ENCODE measurements at places on chromosomes 12 and 14.

DNA sequence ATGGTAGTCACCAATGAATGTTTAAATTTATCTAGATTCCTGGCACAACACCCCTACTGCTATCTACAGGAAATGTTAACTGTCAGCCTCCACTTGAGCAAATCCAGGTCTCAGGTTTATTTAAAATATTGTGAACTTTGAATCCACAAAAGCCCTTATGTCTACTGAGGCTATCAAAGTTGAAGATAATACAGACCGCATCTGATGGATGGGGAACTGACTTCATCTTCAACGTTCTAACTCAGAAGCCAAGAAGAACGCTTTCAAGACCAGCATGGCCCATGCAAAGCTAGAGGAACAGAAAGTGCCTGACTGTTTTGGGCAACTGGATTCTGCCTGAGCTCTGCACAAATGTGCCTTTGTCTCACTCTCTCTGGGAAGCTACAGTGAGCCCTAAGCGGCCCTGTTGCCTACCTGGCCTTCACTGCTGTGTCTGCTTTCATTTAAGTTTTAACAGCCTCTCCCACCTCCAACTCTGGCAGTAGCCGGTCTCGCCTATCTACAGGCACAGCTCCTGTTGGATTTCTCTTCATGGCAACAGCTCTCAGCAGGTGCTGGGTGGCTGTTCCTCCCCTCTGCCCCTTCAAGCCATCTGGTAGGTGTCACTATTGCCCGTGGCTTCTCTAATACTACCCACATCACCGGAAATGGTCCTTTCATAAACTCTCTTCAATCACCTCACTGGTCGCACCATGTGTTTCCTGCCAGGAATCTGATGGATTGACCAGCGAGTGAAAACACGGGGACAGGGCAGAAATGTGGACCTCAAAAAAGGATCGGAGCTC, 112.1 kb upstream of the OVCH1 start:
- no peak for DNase-seq

DNA sequence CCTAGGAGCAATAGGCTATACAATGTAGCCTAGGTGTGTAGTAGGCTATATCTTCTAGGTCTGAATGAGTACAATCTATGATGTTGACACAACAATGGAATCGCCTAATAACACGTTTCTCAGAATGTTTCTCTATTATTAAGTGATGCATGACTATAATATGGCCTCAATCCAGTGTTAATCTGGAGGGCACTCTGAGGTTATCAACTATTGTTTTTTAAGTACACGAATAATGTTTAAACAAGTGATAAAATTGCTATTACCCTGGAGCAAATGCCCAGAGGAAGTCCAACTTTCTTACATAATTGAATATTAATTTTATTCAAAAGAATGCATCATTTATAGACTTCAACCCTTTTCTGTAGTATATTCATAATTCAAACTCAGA, 16.4 kb upstream of the CNIH1 start:
- DNase-seq: no peak

DNA sequence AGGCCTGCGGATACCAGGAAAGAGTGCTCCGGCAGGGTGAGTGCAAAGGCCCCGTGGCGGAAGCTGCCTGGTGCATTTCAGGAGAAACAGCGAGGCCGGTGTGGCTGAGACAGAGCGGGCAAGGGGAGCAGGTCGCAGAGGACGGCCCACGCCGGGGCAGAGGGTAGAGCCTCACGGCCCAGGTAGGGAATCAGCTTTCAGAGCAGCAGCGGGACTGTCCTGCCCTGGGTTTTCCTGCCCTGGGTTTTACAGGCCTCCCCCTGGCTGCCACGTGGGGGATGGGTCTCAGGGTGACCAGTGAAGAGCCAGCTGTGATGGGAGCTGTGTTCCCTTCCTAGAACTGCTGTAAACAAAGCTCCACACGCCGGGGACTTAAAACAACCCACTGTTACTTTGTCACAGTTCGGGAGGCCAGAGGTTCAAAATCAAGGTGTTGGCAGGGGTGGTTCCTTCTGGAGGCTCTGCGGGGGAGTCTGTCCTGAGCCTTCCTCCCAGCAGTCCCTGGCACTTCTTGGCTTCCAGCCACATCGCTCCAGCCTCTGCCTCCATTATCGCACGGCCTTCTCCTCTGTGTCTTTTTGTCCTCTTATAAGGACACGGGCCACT, 10.4 kb downstream of the NCOR2 start:
- DNase-seq: no peak

GRCh38 chr14:103232031-103232808, 101.8 kb upstream of the EIF5 start:
- DNase-seq: no peak

DNA sequence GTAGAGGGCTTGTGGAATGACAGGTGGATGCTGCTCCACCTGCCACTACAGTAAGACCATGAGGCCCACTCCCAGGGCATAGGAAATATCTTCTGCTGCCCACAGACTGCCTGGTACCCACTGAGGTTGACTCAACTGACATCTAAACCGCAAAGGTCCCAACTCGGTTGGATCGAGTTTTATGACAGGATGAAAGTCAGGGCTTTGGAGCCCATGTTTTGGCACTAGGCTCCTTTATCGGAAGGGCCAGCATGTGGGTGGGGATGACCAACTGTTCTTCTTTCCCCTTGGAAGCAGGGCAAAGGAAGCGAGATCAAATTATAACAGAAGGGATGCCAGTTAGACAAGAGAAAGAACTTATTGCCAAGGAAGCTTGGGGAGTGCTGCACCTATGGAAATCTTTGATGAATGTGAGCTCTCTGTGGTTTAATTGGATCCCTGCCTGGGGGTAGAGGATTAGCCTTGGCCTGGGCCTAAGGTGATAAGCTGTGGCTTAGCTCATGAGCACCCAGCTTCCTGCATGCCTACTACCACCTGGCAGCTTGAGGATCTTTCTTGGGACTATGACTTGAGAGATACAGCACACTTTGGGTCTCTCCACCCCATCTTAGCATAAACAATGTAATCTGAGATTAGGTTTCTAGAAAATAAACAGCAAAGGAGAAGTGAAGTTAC, 121.8 kb downstream of the KCNA5 start:
- DNase-seq: no peak

GRCh38 chr12:130480887-130481286, 143.2 kb downstream of the PIWIL1 start:
- no peak for DNase-seq

DNA sequence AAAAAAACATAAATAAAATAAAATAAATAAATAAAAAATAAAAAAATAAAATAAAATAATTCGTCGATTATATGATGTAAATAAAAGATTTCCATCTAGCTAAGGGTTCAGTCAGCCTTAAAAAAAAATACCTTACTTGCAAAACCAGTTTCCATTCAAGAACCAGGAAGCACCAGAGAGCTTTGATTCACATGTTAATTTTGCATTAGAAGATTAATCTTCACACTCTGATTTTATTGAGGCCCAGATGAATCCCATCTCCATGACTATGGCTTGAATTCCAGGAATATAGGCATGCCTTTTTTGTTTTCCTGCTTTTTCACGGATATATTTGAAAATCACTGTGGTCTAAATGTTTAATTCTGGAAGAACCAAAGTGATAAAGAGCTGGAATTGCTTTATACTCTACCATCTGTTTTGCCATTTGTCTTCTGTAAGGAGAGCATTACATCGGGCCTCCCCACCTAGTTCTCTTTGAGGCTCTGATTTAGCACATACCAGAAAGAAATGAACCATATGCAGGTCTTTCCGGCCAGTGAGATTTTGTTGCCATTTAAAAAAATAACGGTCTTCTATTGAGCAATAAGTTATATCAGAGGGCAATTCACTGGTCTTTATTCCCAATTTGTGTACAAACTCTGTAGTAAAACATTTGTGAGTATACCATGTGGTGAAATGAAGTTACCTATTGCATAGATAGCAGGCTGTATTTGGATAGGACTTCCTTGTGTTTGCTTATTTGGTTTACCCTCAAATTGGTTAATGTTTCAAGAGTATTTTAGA, 175.5 kb downstream of the AEBP2 start:
- no peak for DNase-seq
